ENCODE measurements at places on chromosomes 7 and 10.

- no peak for DNase-seq
These were observed 68.2 kb downstream of the MET start for GRCh38 chr7:116740231-116740630.

DNA sequence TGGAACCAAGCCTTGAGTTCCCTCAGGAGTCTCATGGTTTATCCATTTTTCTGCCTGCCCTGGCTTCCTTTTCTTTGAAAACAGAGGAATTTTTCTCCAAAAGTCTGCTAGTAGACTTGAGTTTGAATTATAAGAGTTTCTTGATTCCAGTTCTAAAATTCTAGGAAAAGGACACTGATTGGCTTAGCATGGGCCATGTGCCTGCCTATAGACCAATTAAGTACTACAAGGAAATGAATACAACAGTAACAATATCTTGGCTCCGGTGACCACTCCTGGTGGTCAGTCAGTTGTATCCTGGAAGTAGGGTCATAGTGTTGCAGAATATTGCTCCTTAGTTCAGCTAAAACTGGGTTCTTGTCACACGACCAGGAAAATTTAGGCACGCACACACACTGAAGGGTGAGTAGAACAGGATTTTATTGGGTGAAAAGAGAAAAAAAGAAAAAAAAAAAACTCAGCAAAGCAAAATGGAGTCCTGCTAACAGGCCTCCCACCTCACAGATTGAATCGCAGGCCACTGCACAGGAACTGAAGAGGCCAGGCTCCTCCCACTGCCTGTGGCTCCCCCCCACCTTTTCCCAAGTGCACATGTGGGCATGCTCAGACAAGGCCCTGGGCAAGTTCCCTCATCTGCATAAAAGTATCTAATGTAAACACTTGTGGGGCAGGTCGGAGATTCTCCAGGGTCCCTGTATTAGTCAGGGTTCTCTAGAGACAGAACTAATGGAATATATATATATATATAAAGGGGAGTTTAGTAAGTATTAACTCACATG is 155.1 kb downstream of the LYZL1 start:
- DNase-seq: no peak

GRCh38 chr7:98186452-98187137 is 24.6 kb upstream of the BHLHA15 start:
- DNase-seq: no peak

GRCh38 chr10:133164816-133165555 is 5.0 kb downstream of the KNDC1 start:
- no peak for DNase-seq

DNA sequence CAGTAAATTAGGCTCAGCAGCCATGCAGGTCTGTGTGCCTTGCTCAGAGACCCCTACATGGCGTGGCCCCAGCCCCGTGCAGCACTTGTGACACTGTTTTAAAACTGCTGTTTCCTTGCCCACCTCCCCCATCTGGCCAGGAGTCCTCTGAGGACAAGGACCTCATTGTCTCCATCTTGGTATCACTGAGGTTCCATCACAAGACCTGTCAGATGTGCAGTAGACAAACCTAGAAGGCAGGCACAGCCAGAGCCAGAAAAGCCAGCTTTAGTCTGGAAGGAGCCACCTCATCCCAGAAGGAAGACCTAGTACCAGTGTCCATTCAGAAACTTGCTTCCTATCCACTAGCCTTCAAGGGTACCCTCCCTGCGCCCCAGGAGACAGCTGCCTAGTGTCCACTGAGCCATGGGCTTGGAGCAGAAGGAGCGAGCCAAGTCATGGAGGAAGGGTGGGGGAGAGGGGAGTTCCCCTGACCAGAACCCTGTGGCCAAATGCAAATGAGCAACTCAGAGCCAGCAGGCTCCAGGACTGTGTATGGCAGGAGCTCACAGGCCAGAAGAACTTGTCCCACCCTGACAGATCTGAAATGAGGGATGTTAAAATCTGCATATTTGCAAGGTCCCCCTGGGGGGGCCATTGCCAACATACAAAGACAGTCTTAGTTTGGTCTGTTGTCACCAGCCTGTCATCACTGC is 176.1 kb downstream of the SH3PXD2A start:
- no peak for DNase-seq

GRCh38 chr10:75103881-75104686 is 7.4 kb upstream of the SAMD8 start:
- no peak for DNase-seq

Data from renal cortex interstitium (tissue), 15 donors.